ENCODE measurements at places on chromosomes 12 and 14.

- DNase-seq = peak; percentile 77
Measured at GRCh38 chr14:75307700-75308379, 29.2 kb downstream of the FOS start.

GRCh38 chr12:45268672-45269411, 52.9 kb downstream of the ANO6 start:
- DNase-seq = peak; percentile 61

DNA sequence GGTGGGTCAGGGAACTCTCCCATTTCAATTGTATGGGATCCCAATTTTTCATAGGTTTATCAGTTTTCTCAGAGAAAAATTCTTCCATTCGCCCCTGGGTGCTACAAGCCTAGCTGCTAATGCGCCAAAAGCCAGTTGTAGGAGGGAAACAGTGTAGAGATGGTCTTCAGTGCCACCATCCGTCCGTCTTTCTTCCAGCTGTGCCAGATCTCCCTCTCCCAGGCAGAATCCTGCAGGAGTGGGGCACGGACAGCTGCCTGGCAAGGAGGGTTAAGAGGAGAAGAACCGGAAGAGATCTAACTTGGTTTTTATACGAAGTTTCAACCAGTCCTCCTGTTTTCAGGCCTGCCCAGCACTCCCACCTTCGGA, 38.9 kb upstream of the FUT8 start:
- peak; percentile 28 for DNase-seq

DNA sequence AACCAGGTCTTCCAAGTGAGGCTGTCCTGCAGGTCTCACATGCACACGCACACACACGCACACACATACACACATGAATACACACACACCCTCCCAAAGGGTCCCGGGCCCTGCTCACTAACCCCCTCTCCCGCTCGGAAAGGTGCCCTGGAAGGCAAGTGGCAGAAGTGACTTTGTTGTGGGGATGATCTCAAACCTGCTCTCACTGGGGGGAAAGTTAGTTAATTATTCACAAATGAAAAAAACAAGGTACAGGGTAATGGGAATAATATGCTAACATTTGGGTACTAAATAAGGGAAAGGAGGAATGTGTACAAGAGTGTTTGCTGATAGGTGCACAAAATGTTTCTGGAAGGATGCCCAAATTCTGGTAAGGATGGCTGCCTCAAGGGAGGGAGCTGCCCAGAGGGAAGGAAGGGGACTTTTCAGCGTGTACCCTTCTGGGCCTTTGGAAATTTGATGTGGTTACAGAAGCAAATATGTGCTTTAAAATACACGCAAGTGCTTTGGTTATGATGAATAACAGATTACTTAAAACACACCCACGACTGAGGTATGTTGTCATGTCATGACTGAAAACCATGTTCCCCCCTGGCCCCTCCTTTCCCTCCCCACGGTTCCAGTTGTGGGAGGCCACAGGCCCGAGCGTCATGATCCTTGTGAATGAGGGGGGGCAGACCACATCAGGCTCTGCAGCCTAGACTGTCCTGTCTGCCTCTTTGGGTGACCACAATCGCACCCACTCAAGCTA, 43.3 kb upstream of the PLEKHG6 start:
- peak; percentile 67 for DNase-seq

- DNase-seq = no peak
Measured at GRCh38 chr12:103441437-103442181, 54.2 kb downstream of the C12orf42 start.

- no peak for DNase-seq
Measured at GRCh38 chr12:93174048-93174447, 203.7 kb upstream of the NUDT4 start.

GRCh38 chr14:86203843-86204242, 673.9 kb downstream of the FLRT2 start:
- peak; percentile 13 for DNase-seq

- no peak for DNase-seq
Measured at GRCh38 chr12:26346736-26347135, 151.4 kb downstream of the SSPN start.

Measured in DMS79 (cell line).